ENCODE measurements at places on chromosomes 1 and 21.
A peak's percentile ranks its signal among the peaks of the same experiment; 100 is the strongest.

DNA sequence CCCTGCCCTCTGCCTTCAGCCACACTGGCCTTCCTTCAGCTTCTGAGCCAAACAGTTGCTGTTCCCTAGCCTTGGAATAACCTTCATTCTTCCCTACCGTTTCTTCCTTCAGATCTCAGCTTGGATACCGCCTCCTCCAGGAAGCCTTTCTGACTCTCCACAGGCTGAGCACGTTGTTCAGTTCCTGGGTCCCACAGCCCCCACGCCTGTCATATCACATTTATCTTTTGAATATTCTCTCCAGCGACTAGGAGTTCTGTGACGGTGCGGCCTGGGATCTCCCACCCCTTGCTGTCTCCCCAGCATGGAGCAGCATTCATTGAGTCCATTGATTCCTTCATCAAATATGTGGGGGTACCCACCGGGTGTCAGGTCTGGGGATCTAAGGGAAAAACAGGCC lies 39.2 kb downstream of the EPHA2 start:
- DNase-seq: no peak

DNA sequence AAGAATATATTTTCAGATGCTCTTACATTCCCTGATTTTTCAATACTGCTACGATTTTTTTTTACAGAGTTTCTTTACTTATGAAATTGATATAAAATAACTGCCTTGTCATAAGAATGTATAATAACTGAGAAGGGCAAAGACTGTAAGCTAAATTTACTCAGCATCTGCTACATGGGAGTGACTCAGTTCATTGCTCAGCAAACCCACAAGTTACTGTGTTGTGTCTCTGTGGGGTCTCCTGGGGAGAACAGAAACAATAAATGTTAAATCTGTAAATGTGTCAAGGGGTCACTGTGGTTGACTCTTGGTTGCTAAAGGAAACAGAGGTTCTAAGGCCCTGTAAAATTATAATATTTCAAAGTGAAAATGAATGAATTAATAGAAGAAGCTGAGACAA lies 210.3 kb upstream of the CACYBP start:
- DNase-seq: no peak

- DNase-seq: no peak
These were observed 135.4 kb upstream of the DUSP10 start for GRCh38 chr1:221877311-221877710.

DNA sequence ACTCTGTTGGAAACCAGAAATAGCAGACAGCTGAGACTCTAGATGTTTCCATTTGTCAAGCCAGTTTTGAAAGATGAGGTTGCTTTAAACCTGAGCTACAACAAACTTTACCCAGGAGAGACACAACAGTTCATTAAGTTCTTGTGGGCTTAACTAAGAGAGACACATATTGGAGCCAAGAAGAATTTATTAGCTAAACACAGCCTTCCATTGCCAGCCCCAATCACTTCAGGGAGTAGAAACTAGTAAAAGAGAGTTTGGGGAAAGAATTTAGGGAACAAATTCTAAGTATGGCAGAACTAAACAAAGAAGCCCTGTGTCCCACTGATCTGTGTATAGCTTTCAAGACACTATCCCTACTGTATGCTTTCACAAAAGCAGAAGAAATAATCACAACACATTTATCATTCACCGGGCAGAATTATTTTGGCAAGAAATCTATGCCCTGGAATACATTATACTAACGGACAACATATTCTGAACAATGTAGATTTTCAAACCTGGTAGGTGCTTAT lies 87.3 kb upstream of the KAZN start:
- DNase-seq: no peak

DNA sequence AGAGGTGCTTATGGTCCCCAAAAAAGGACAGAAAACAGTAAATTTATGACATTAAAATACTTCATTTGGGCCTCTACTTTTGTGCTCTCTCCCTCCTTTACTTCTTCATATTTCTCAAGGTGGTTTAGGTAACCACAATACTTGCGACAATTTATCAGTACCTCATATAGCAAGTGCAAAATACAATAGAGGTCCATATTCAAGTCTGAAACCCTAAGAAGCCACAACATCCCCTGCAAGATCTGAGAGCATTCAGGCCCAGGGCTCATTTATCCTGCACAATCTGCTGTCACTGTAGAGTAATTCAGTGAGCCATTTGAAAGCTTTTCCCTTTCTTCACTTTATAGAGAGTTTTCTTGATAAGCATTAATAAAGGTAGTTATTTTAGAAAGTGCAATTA lies 24.2 kb upstream of the ATP6V1G3 start:
- no peak for DNase-seq

GRCh38 chr1:169421309-169421708 lies 6.0 kb downstream of the CCDC181 start:
- no peak for DNase-seq

DNA sequence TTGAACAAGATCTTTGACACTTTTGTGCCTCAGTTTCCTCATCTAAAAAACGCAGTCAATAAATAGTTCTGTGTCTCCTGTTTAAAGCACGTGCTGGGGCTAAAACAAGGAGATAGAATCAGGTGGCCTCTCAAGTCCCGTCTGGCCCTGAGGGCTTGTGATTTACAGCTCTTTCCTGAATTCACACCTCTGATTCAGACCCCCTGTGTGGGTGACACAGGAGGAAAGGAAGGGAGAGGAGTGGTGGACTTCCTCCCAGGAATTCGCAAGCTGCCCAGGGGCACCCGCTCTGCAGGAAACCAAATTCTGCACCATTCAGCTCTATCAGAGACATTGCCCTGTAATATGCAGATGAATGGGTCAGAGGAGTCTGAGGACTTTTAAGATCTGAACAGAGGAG lies 5.2 kb upstream of the PRR9 start:
- DNase-seq: no peak

- no peak for DNase-seq
These were observed 84.5 kb downstream of the UCHL5 start for GRCh38 chr1:192974701-192975100.

- no peak for DNase-seq
These were observed 532.4 kb downstream of the KIF26B start for GRCh38 chr1:245687152-245687635.

GRCh38 chr1:226979115-226979516 lies 39.0 kb downstream of the COQ8A start:
- DNase-seq: no peak

- DNase-seq: no peak
These were observed 124.8 kb upstream of the LMO4 start for GRCh38 chr1:87203904-87204303.

DNA sequence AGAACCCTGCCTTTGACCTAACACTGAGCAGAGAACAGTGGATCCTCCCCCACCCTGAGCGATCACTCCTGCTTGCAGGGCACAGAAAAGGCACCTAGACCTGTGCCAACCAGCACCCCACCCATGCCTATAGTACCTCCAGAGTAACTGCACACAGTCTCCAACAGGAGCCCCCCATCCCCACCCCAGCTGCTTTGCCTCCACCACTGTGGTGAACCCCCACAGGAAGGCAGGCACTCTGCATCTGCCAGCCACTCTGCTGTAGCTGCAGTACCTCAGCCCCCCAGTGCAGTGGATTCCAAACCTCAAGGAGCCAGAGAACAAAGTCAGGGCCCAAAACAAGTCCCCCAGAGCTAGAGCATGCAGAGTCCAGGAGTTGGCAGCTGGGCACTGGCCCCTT lies 10.7 kb downstream of the SPATC1L start:
- no peak for DNase-seq

DNA sequence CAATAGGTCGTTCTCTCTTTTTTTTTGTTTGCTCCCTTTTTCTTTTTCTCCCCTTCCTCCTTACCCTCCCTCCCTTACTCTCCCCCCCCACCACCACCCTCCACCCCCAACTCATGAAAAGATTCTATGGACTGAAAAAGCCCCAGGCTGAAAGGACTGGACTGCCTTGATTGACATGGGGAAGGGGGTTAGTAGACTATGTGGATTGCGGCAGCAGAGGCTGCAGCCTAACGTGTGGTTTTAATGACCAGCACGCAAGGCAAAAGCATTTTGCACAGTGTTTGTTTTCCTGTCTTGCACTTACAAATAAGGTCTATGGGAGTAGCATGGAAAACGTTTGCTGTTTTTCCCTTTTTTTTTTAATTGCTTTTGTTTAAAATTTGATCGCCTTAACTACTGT lies 5.5 kb downstream of the ZBTB18 start:
- DNase-seq: no peak

DNA sequence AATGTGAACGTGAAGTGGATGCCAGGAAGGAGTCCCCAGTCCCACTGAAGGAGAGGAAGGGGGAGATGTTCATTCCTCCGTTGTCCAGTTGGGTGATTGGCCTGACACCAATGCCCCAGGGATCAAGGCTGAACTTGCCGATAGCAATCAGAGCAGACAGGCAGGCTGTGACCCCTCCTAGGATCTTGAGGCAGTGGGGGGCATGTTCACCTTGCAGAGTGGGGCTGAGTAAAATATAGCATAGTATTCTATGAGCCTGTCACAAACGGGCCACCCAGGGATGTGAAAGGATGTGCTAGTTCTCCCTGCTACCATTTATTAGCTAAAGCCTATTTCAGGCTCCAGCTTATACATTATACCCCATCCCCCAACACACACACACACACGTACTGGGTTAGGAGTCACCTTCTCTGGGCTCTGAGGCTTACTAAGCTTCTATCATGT lies 80.7 kb upstream of the CD34 start:
- DNase-seq: no peak

GRCh38 chr1:17011439-17012307 lies at the start of gene ATP13A2:
TSS of gene ATP13A2 (minus strand) at chr1:17011928. CDS start at chr1:17011738, 190 bp downstream.
- DNase-seq: peak; percentile 32

GRCh38 chr1:211359876-211360275 lies 33.2 kb downstream of the TRAF5 start:
- DNase-seq: no peak

GRCh38 chr1:229127301-229127700 lies 143.6 kb upstream of the RAB4A start:
- DNase-seq: no peak

DNA sequence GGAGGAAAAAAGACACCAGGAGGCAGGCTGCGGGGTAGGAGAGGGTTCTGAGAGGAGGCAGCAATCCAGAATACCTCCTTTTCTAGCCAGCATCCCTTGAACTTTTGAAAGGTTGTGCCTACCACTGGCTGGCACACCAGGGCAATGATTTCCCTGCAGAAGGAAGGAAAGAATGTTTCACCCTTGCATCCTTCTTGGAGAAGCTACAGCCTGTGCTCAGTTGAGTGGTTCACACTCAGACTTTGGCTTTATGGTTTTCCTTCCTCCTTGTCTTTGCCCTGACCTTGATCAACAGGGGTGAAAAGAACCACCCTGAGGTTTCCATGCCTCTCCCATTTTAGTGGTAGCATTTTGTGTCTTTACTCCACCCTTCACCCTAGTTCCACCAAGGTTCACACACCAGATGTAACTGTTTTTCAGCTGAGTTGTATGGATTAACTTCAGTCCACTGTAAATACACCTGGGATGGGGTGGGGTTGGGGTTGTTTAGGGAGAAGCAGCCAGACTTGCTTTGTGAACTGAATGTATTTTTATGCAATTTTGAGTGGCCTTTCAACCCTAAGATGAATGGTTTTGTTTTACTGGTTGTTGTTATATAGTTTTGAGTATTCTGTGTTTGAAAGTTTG lies 122.3 kb downstream of the SYT2 start:
- no peak for DNase-seq

DNA sequence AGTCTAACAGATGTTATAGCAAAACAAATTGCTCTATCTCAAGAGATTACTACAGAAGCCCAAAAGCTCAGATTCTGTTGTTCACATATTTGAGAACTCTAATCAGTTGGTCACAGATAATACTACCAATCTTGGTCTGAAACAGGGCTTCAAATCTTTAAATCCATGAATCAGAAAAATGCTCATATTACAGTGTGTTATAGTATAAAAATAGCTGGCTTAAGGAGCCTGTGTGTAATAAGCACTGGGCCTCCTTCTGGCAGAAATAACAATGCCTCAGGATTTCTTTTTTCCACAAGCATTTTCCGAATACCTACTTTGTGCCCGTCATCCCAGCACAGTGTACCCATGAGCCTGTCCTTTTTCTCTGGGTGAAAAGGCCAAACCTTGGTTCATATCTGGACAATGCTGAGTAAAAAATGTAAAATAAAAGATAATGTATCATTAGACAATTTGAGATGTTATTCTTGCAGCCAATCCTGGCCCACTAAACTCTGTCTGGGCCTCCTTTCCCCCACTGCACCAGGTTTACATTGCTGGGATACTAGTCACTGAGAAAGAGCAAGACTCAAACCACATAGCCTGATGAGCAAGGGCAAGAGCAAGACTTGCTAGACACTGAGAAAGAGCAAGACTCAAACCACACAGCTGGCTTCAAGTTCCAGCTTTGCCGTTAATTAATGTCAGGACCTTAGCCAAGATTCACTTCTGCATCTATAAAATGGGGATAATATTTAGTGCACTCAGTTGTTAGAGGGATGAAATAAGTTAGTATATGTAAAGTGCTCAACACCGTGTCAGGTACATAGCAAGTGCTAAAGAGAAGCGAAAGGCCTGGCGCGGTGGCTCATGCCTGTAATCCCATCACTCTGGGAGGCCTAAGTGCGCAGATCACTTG lies 17.0 kb upstream of the ADAR start:
- no peak for DNase-seq

GRCh38 chr1:26317612-26318337 lies at the start of gene CD52:
TSS of gene CD52 (plus strand) at chr1:26317958. CDS start at chr1:26318018, 60 bp downstream.
- peak; percentile 46 for DNase-seq

DNA sequence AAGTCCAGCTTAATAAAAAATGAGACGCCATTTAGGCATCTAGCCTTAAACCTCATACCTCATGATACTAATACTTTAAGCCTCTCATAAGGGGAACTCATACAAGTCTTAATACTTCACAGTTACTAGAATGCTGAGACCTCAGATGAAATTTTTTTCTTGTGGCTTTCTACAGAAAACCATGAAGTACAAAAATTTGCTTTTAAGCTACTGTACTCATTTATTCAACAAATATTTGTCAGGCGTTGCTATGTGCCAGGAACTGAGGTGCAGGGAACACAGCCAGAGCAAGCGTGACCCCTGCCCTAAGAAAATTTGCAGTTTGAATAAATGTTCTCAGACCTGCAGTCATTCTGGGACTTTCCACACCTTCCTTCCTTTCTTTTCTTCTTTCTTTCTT lies 150.6 kb downstream of the MRPL39 start:
- no peak for DNase-seq

DNA sequence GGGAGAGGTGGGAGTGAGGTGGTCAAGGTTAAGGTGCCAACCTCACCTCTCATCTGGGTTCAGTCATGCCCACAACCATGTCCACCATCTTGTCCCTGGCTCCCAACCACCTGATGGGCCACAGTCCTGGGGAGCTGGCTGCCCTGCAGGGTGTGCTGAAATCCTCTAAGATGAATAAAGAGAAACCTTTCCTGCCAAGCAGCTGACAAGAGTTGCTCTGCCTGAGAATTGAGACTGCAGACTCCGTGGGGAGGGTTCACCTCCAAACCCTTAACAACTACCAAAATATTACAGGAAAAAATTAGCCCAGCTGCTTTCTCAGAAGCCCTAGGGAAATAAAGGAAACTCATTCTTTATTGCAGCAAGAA lies 15.2 kb upstream of the FGR start:
- no peak for DNase-seq

DNA sequence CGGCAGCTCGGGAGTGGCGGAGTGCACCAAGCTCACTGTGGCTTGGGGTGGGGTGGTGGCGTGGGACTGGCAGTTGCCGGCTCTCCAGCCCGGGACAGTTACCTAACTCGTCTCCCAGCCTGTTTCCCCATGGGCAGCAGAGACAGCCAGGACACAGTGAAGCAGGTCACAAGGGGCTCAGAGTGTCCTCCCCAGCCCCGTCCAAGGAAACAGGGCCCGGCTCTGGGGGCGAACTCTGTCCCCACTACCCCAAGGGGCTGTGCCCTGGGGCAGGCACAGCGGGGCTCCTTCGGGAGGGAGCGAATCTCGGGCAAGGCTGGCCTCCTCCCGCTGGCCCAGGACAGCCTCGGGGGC lies 759 bp downstream of the GPR157 start:
- no peak for DNase-seq

Measured in activated naive CD4-positive, alpha-beta T cell (primary cell).